ENCODE measurements at places on chromosomes 1 and 21. TPM values are rescaled to one million over a fixed set of nuclear protein-coding genes. Genes with fewer than 3 reads are reported as not detected.

Gene INTS3
- 53.4 TPM for total RNA-seq

Gene ARHGAP30
- total RNA-seq, result not detected

Gene TDRD5
- total RNA-seq, result not detected

Gene NPHS2
- total RNA-seq, result not detected

Gene WNT3A
- not detected for total RNA-seq

Gene HHAT
- 8.1 TPM for total RNA-seq

Gene ASCL5
- total RNA-seq, result not detected

Gene PGLYRP3
- total RNA-seq, result not detected

Gene TMPRSS2
- not detected for total RNA-seq

Gene OR2T2
- total RNA-seq, result not detected

Gene PAQR6
- total RNA-seq, result 0.65 TPM

Gene FNBP1L
- total RNA-seq, result 21.3 TPM

Gene SERINC2
- 8.5 TPM for total RNA-seq

Gene SMIM11
- 7.9 TPM for total RNA-seq

Gene OPRD1
- total RNA-seq, result not detected

Gene TNFRSF4
- total RNA-seq, result 0.24 TPM

Gene INKA2
- 1.6 TPM for total RNA-seq

Gene KCNJ9
- total RNA-seq, result not detected

Gene GSTM5
- 6.0 TPM for total RNA-seq

Gene PDC
- total RNA-seq, result not detected

Gene CHD5
- 0.12 TPM for total RNA-seq

Gene MTARC2
- total RNA-seq, result 4.7 TPM

Gene S1PR1
- 7.6 TPM for total RNA-seq

Gene PERM1
- total RNA-seq, result not detected

Gene ZBTB8A
- total RNA-seq, result 7.7 TPM

Gene RIMS3
- 0.36 TPM for total RNA-seq

Gene PIGK
- total RNA-seq, result 27.6 TPM

Gene RAB7B
- total RNA-seq, result 13.8 TPM

Gene PALMD
- total RNA-seq, result 3.2 TPM

Gene RBP7
- not detected for total RNA-seq

Gene HSD3B2
- total RNA-seq, result not detected

Gene OR2T11
- not detected for total RNA-seq

Gene ZNF670
- 3.0 TPM for total RNA-seq

Gene GNG12
- 166 TPM for total RNA-seq

Gene S100A4
- 874 TPM for total RNA-seq

Gene ABCG1
- under 0.01 TPM for total RNA-seq

Gene SYCP1
- not detected for total RNA-seq

Gene KIF14
- 1.7 TPM for total RNA-seq

Gene MFAP2
- total RNA-seq, result 88.9 TPM

Gene KRTAP11-1
- not detected for total RNA-seq

Gene MROH9
- total RNA-seq, result 0.36 TPM

Gene PLA2G2D
- total RNA-seq, result not detected

Gene SLC35E2B
- total RNA-seq, result 50.2 TPM

Gene PTPN14
- 115 TPM for total RNA-seq

Gene IVL
- not detected for total RNA-seq

Gene LYPD8
- total RNA-seq, result not detected

Gene ZBTB37
- 12.6 TPM for total RNA-seq

Gene ARHGAP29
- total RNA-seq, result 219 TPM

Gene DDI2
- 25.3 TPM for total RNA-seq

Gene NBPF26
- total RNA-seq, result 18.3 TPM

Gene A3GALT2
- not detected for total RNA-seq

Gene GADD45A
- 18.3 TPM for total RNA-seq

Gene SERTAD4
- total RNA-seq, result 25.7 TPM

All from hair follicle dermal papilla cell (primary cell).